NCI-H1417 treated with DMSO at 0.1 percent for 48 hours (cell line): ENCODE measurements at places on chromosomes 1 and 21.

- no peak for DNase-seq
These were observed 154.0 kb downstream of the CLEC20A start for GRCh38 chr1:178342745-178343144.

DNA sequence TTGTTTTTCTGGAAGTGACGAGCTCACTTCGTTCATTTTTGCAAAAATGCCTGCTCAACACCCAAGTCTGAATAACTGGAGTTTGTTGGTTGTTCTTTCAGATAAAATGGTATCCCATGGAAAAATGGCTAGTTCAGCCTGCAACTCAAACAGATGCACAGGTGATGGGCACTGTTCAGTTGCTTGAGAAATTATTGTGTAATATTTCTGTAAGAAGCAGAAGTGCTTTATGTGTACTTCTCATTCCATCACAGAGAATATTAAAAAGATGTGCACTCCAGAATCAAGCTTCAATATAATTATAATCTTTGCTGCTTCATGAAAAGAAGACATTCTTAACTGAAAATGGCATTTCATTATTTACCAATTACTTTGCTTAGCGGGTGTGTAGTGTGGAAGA lies 9.1 kb downstream of the SYT2 start:
- DNase-seq: no peak

GRCh38 chr1:3233551-3233950 lies 164.5 kb downstream of the PRDM16 start:
- no peak for DNase-seq

DNA sequence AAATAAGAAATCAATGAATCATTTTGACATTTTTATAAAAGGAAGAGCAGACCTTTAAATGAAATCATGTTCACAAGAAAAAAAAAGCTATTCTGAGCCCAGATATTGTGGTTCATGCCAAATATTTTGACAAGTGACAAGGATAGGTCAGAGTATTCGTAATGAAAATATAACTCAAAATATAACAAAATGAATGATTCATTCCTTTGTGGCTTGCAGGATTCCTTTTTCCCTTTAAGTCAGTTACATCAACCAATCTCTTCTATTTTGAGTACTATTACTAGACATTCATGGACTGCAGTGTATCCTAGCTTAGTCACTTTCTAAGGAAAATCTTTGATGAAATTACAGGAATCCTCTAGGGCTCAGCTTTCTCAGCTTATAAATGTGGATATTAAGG lies 188.7 kb downstream of the COL11A1 start:
- no peak for DNase-seq

DNA sequence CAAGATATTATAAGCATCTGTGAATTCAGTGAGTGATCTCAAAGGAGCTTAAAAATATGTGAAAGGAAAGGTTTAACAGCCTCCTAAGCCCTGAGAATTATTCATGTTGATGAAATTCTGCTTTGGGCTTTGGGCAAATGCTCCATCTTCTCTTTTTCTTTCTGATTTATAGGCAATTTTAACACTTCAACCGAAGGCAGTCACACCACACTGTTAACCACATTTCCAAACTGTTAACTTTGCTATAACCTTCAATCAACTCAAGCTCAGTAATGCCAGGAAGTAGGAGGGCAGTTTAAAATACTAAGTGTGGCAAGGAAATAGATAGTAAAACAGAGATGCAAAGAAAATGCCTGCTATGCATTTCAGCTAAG lies 54.4 kb upstream of the NEK7 start:
- DNase-seq: no peak

GRCh38 chr1:5770981-5771765 lies 221.1 kb downstream of the NPHP4 start:
- DNase-seq: no peak

GRCh38 chr1:16013220-16013907 lies 4.5 kb downstream of the HSPB7 start:
- DNase-seq: no peak

DNA sequence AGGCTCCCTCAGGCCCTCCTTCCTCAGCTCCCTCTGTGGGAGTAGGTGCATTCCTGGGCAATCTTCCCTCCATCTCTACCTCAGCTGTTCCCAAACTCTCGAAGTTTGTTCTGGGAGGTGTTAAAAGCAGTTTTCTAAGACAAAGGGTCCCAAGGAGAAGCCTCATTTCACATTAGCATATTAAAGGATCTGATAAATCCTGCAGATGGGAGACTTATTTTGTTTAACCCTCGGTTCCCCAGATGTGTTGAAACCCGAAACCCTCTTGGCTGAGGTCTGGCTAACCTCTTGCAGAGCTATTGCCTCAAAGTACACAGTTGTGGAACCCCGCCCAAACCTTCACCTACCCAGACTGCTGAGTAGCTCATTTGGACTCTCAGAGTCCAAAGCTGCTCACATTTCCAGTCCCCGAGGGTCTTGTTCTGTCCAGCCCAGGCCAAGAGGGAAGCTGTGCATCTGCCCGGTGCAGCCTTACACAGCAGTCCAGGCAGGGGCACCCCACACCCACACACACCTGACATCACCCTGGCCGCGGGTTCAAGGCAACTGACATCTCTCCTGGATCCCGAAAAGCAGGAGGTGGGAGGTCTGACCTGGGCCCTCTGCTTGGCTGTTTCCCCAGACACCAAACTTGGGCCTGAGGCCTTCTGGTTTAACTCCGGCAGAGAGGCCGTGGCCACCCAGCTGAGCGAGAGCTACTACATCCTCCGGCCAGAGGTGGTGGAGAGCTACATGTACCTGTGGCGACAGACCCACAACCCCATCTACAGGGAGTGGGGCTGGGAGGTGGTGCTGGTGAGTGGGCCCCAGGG lies 19.5 kb upstream of the SELENON start:
- DNase-seq: no peak

DNA sequence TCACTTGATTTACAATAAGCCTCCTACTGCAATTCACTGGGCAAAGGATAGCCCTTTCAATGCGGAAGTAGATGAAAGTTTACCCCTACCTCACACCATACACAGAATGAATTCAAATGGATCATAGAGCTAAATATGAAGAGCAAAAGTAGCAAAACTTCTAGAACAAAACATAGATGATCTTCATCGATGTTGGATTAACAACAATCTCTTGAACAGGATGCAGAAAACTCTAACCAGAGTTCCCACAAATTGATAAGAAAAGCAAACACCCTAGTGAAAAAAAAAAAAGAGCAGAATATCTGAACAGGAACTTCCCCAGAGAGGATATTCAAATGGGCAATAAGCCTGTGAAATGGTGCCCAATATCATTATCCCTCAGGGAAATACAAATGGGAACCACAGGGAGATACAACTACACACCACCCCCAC lies 1.9 kb upstream of the UBASH3A start:
- no peak for DNase-seq

DNA sequence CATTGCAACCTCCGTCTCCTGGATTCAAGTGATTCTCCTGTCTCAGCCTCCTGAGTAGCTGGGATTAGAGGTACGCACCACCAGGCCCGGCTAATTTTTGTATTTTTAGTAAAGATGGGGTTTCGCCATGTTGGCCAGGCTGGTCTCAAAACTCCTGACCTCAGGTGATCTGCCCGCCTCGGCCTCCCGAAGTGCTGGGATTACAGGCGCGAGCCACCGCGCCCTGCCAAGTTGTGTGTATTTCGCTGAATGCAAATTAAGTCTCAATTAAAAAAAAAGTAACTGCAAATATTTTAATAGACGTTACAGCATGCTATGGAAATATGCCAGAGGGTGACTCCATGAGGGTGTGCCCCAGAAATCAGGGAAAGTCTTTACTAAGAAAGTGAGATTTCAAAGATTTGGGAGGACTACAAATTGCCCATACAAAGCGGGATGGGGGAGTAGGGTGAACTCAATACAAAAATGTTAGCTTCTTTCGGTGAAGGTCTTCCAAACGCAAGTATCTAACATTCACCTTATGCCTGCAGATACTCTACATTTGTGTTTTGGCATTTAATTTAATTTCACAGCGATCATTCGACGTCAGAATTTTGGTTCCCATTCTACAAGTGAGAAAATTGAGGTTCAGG lies 85.6 kb downstream of the NKAIN1 start:
- DNase-seq: no peak

DNA sequence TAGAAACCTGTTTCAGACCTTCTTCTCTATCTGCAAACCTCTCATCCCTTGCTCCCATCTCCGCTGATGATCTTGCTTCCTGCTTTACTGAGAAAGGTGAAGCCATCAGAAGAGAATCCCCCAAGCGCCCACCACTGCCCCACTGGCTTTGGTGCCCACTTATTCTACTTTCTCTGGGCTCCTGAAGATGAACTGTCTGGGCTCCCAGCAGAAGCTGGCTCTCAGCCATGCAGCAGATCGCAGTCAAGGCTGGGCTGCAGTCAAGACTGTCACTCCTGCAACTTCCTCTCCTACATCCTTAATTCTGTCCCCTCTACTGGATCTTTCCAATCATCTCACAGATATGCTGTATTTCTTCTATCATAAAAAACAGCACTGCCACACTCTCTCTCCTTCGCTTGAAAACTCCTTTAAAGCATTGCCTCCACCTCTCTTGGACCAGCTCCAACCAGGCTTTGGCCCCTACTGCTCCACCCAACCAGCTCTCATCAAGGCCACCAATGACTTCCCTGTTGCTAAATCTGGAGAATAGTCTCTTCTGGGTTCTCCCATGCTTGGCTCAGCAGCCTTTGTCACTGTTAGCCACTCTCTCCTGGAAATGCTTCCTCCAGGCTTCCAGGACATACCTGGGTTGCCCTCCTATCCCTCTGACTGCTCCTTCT lies 25.8 kb downstream of the TRIM62 start:
- DNase-seq: no peak

DNA sequence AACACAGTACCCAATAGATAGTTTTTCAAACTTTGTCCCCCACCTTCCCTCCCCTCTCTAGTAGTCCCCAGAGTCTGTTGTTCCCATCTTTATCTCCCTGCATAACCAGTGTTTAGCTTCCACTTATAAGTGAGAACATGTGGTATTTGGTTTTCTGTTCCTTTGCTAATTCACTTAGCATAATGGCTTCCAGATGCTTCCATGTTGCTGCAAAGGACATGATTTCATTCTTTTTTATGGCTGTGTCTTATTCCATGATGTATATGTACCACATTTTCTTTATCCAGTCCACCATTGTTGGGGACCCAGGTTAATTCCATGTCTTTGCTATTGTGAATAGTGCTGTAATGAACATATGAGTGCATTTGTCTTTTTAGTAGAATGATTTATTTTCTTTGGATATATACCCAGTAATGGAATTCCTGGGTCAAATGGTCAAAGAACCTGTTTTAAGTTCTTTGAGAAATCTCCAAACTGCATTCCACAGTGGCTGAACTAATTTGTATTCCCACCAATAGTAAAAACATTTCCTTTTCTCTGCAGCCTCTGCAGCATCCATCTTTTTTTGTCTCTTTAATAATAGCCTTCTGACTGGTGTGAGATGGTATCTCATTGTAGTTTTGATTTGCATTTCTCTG lies 126.0 kb downstream of the AK5 start:
- DNase-seq: no peak

- peak; percentile 64 for DNase-seq
These were observed 24.4 kb downstream of the GIPC2 start for GRCh38 chr1:78070210-78070609.

DNA sequence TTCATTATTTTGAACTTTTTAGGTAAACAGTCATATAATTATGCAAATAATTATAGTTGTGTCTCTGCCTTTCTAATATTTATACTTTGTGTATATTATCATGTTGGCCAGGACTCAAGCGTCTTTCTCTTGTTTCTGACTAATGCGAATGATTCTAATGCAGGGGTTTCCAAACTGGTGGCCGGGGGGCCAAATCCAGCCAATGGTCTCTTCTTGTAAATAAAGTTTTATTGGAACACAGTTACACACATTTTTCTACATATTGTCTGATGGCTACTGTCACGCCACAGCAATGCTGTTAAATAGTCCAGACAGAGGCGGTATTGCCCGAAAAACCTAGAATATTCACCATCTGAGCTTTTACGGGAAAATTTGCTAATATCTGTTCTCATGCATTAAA lies 8.9 kb upstream of the POFUT2 start:
- no peak for DNase-seq

DNA sequence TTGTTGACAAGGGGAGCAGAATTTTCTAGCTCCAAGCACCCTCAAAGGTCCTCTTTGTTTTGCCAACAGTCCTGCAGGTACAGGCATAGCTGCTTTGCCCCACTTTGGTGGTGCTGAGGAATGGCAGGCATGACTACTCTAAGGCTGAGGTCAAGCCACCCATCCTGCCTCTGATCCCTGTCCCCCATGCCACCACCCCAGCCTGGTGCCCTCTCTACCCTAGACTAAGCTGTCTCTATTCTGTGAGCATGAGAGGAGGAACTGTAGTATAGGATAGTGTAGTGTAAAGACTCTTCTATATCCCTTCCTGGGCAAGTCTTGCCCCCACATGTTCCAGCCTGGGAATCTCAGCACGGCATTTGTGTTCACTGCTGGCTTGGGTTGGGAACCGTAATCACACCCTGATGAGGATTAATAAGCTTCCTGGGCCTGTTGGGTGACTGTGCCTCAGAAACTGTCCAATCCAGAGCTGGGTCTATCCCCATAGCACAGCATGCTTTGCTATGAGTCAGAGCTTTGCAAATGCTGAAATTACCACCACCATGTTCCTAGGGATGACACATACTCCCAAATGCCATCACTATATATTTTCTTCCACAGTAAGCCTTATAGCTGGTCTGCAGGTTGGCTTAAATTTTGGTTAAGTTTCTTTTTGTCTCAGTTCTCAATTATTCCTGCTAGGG lies 105.7 kb upstream of the PPP2R5A start:
- no peak for DNase-seq

- DNase-seq: no peak
These were observed 24.1 kb upstream of the ASPM start for GRCh38 chr1:197170538-197170937.
